Cardiac muscle cell (in vitro differentiated cells and primary cell): ENCODE measurements at places on chromosomes 12 and 14. TPM values are rescaled to one million over a fixed set of nuclear protein-coding genes. Genes with fewer than 3 reads are reported as not detected.

GRCh38 chr12:19151298-19151697, 21.8 kb downstream of the PLEKHA5 start:
- H3K27me3 ChIP-seq = no peaks in the 10 kb centered on the region
- DNase-seq = no peak
- no peak overlapping the region for H3K4me3 ChIP-seq
- H3K27ac ChIP-seq = peak overlapping the region; percentile 86

ABCC9 gene
- total RNA-seq = 0.48 and 0.67 TPM in 2 replicates

KRT77 gene
- not detected in 2 replicates for total RNA-seq

KIF26A gene
- 38.3 and 74.9 TPM in 2 replicates for total RNA-seq

- DNase-seq = no peak
- no peaks in the 10 kb centered on the region for H3K36me3 ChIP-seq
- no peaks in the 10 kb centered on the region for H3K27me3 ChIP-seq
- peaks cover 24% of the 10 kb centered on the region for H3K4me1 ChIP-seq
- H3K4me3 ChIP-seq = no peak overlapping the region
These were observed 362.8 kb downstream of the CACNA1C start for GRCh38 chr12:2415568-2415944.

ACADS gene
- 34.3 and 59.8 TPM in 2 replicates for total RNA-seq

GRCh38 chr14:35384455-35385041, 20.0 kb downstream of the NFKBIA start:
- H3K27ac ChIP-seq = peak overlapping the region; percentile 83
- DNase-seq = no peak
- H3K36me3 ChIP-seq = no peaks in the 10 kb centered on the region
- H3K27me3 ChIP-seq = no peaks in the 10 kb centered on the region
- peaks cover 26% of the 10 kb centered on the region for H3K4me1 ChIP-seq

DNA sequence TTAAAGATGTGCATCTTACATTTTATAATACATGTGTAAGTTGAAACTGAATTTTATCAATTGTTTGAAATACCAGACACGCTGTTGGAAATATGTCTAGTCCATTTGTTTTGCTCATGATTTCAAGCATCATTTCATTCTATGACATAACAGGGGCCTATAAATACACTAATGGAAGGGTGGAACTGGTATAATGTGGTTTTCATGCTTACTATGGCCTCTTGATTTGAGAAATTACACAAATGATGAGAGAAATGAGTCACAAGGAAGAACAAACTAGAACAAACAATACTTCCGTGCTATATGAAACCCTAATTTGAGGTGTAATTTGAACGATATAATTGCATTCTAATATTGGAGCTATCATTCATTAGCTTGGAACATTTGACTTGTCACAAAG, 663.4 kb downstream of the SLC16A7 start:
- no peaks in the 10 kb centered on the region for H3K36me3 ChIP-seq
- no peak overlapping the region for H3K27ac ChIP-seq
- H3K4me3 ChIP-seq = no peak overlapping the region
- no peaks in the 10 kb centered on the region for H3K27me3 ChIP-seq
- DNase-seq = no peak
